ENCODE measurements at places on chromosomes 12 and 14.

GRCh38 chr12:111203446-111203845 lies 165.4 kb downstream of the PHETA1 start:
- DNase-seq = no peak

DNA sequence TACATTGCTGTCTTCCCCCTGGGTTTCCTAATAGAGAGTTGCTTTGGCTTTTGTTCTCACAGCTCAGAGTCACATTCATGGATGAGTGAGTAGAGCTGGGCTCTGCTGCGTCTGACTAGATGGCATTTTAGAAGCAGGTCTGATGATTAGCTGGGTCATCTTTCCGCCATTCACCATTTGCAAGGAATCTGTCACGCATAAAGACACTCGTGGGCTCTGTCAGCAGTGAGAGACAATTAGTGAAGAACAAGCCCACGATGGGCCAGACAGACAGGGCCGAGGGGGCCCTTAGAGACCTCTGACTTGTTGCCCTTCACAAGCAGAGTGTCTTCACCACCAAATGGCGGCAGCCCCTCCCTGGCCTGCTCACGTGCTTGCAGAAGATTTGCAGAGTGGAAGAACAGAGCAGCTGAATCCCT lies 175.0 kb downstream of the CRADD start:
- no peak for DNase-seq

DNA sequence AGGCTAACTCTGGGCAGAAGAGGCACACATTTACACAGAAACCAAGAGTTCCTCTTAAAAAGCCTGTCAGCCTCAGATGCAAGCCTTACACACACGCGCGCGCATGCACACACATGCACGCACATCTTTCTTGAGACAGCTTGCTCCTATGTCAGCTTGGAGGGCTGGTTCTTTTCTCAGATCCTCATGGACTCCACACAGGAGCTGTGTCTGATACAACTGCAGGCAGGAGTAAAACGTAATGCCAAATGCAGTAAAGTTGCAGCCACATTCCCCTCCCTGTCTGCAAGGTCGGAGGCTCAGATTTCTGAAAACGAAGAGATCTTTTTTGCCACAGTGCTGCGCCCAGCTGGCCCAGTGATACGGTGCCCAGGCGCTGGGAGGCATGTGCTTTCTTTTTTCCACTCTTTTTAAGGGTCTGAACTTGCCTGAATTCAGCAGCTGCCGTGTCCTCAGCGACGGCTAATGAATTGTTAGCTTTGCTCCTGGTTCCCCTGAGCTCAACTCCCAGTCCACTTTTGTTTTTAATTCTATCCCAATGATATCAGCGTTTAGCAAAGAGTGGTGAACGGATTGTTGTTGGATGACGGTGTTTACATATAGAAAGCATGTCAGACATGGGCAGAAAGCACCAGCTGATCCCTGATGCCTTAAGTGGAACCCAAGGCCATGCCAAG lies 72.9 kb upstream of the FOXN3 start:
- peak; percentile 29 for DNase-seq

DNA sequence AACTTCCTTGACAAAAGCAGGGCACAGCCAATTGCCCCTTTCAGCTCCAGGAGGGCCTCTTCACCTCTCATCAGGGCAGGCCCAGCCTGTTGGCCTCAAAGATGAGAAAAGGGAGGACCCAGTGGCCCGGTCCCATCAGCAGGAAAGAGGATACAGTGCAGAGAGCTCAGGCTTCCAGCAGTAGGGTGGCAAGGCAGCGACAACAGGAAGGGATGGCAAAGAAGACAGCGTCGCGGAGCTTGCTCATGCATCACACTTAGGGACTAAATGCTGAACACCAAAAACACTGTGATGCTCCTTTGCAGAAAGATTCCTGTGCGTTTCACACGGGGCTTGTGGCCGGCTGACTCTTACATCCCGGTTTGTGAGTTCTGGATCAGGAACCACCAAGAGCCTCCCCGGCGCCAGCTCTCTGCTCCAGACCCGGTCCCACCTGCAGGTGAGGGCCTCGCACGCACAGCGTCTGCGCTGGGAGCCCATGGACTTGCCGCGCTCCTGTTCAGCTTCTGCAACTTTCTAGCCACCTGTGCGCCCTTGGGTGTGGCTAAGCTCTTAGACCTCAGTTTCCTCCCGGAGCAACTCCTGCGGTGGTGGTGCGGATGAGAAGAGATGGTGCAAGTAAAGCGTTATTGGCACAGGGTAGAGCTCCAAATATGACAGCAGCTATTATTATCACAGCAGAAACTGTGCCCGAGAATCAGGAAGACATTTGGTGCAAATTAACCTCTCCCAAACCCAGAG lies 15.3 kb upstream of the BCL7A start:
- no peak for DNase-seq

GRCh38 chr12:116771651-116772050 lies 33.5 kb downstream of the RNFT2 start:
- no peak for DNase-seq

DNA sequence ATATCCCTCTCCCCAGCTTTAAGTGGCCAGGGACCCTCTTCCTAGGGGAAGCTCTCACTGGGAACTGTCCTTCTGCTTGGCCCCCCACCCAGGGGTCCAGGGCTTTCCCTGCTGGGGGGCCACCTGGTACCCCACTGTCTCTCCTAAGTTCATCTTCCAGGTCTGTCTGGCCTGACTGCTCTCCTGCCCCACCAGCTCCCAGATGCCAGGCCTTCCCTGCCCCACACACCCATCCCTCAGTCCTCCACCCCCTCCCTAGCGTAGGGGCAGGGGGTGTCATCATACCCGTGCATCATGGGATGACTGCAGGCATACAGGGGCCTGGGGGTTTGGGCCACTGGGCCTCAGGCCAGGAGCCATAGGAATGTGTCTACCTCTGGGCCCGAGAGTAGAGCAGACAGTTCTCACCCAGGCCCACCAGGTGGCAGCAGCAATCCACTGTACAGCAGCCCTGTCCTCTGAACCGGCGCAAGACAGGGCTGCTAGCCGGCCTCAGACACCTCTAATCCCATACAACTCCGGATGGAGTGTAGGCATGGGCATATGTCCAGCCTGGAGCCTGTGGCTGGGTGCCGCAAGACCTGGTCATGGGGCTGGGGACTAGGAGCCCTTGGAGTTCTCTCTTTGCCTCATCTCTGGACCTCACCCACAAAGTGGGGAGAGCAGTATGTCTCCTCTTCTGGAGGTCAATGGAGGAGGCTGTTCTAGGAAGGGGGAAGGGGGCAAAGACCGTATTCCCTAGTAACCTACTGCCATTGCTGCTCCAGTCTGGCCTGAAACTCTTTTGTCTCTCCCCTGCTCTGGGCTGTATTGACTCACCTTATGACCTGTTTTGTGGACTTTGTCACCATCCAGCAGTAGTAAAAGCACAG lies 10.0 kb upstream of the SMARCD1 start:
- DNase-seq = peak; percentile 90

DNA sequence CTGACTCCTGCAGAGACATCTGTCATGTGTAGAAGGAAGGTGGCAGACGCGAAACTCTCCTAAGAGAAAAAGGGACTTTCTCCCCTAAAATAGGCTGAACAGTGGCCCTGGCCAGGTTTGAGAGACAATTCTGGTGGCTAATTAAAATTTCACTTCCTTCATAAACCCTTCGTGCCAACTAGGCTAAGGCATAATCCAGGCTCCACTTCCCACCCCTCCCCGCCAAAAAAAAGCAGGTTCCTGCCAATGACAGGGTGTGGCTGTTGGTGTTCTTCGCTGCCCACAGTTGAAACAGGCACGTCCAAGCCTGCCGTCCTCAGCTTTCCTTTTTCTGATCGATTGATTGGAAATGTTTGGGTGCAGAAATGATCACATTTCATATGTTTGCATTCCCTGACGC lies 144.6 kb downstream of the GCH1 start:
- DNase-seq = no peak

DNA sequence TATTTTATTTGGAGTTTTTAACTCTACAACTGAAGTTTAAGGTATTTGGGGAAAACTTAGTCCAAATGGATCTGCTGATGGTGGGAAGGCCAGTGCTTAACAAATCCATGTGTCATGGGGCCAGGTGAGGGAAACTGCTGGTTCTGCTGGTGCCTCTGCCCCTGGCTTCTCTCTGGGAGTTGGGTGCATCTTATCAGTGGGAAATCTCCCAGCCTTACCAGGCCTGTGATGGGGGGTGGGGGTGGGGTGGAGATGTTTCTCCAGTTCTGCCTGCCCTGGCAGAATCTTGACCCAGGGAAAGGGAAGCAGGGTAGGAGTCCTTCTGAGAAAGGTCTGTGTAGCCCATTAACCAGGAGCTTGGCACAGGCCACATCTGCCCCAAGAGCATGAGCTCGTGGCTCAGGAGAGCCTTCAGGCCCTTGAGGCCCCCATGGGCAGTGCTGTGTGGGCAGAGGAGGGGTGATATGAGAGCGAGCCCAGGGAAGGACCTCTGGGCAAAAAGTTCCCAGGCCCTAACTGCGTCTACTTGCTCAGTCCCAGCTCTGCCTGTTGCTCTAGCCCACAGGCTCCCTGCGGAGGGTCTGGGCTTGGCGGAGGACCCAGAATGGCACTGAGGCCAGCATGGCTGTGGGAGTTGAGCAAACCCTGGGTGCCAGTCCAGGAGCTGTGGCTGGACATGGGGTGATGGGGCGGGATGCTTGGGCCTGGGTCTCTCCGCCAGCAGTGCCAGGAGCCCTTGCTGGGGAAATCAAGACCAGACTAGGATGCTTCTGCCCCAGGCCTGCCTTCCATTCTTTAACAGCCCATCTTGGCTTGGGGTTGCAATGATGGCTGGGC lies 18.2 kb downstream of the VASH1 start:
- DNase-seq = no peak

DNA sequence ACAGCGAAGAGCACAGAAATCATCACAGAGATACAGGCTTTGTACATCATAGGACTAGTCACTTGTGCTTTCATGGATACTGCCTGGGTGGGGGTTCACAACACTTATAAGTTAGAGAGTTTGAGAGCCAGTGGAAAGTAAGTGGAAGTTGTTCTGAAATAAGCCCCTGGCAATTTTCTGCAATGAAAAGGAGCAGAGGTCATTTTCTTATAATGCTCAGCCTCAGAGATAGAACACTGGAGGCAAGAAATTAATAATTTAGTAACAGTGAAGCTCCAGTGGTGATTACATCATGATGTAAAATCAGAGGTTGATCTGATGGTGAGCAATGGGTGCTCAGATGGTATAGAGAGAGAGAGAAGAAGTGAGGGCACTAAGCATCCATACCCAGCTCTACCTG lies 5.8 kb downstream of the KRT6A start:
- DNase-seq = no peak

GRCh38 chr12:113066813-113067400 lies 10.4 kb downstream of the DTX1 start:
- DNase-seq = no peak

DNA sequence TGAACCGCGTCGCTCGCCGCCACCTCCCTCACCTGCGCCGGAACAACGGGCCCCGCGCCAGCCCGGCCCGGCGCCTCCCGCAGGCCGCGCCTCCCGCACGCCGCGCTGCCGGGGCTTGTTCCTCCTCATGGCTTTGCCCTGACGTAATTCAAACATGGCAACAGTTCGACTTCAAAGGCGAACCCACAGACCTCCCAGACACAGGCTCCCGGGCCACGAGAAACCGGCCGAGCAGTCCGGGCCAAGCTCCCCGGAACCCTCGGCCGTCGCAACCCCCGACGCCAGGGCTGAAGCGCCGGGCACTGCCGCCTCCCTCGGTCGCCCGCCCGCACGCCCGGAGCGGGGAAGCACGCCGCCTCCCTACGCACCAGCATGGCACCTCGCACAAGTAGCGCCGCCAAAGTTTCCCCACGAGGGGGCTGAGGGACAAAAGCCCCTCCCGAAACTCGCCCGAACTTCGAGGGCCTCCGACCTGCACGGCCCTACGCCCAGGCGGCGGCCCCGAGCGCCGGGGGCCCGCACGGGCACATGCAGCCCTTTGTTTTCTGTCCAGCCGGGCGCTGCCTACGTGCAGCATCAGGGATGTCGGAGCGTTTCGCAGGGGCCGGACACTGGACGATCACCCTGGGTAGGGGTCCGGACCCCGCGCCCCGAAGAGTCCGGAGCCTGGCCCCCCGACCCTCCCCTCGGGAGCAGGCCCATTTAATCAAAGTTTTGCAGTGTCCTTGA lies 1.7 kb downstream of the SINHCAF start:
- peak; percentile 86 for DNase-seq

- DNase-seq = no peak
Measured at GRCh38 chr12:121404734-121405133, 4.8 kb downstream of the RNF34 start.

DNA sequence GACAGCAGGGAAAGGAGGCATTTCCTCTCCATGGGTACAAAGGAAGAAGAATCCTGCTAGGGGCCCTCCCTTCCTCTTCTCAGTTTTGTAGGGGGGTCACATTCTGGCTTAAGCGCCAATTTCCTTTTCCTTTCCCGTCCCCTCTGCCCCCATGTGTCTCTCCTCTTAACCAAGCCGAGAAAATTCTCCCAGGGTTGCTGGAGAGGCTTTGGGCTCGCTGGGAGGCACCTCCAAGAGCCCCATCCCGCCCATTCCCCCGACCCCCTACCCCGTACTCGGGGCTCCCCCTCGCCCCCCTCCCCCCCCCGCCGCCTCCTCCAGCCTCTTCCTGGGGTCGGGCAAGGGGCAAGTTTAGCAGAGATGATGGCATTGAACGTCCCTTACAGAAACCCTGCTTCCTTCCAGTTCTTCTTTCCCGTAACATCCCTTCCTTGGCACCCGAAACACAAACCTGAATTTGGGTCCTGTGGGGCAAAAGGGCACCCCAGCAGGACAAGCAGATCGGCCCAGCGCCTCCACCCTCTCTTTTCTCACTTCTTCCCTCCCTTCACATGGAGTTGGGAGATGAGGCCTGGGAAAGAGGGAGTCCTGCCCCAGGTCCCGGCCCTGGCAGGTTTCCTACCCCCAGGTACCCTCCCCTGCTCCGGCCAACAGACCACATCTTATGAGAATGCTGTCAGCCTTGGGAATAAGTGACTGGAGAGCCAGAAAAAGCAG lies 13.7 kb downstream of the PLEKHG6 start:
- no peak for DNase-seq

DNA sequence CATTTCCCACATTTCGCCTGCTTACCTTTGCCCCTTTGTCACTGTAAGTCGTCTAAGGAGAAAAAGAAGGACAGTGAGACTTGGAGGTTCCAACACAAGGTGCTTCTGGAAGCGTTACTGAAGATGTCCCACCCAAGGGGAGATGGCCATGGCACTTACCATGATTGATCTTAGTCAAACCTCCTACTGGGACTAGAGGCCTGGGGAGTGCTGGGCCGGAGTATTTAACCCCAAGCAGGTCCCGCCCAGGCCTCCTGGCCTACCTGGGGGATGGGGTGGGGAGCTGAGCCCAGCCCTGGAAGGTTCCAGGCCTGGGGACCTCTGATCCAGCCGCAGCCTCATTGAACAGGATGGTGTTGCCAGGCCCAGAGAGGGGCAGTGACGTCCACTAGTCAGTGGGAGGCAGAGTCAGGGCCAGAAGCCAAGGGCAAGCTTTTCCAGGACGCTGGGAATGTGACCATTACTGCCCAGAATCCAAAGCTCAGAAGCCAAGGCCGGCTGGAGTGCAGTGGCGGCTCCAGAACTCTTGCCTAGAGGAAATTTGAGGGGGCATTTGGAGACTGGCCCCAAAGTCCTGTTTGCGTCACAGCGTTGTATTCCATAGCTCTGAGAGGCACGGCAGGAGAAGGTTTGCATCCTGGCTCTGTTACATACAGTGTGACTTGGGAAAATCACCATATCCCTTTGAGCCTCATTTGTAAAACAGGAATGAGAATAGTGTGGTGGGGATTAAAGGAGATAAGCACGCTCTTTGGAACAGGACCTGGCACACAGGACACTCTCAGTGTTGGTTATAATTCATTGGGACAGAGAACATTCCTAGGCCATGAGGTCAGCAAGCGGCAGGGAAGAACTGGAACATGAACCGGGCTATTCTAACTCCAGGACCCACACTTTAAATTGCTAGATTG lies at the start of gene HPD:
HPD (minus strand) TSS at position 198 of the 911 bp plus-strand sequence; CDS start at position 162, 36 bp downstream.
- peak; percentile 75 for DNase-seq
